ENCODE measurements at places on chromosomes 6 and 20.

- DNase-seq: peak; percentile 79
Observed at GRCh38 chr6:53593001-53593488, 48.1 kb upstream of the GCLC start.

GRCh38 chr6:55713436-55713835 is 134.4 kb upstream of the HMGCLL1 start:
- peak; percentile 85 for DNase-seq

- no peak for DNase-seq
Observed at GRCh38 chr6:24858177-24858653, 59.5 kb upstream of the ARMH2 start.

- no peak for DNase-seq
Observed at GRCh38 chr20:33611106-33611505, 51.0 kb upstream of the C20orf144 start.

DNA sequence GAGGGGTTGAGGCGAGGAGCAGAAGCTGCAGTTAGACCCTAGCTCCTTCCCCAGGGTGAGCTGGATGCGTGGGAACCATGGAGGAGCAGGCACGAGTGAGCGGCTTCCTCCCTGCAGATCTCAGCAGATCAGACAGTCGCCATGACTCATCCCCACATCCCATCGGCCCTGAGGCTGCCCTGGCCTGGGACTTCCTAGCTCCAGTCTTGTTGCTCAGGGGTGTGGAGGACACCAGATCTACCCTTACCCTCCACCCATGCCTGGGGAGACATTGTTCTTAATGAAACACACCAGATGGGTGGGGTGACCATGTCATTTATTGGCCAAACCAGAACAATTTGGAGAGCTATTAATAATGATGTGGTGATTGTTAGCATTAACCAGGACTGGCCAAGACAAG is 36.3 kb upstream of the TGM2 start:
- DNase-seq: peak; percentile 93

Data from IMR-90 (cell line).